ENCODE measurements at places on chromosomes 3 and 15. TPM values are rescaled to one million over a fixed set of nuclear protein-coding genes. Genes with fewer than 3 reads are reported as not detected.
A peak's percentile ranks its signal among the peaks of the same experiment; 100 is the strongest.

- no peak for DNase-seq
These were observed 512.7 kb downstream of the FOXP1 start for GRCh38 chr3:71070497-71071463.

- no peak for DNase-seq
These were observed 372.5 kb downstream of the PLCL2 start for GRCh38 chr3:17257269-17257668.

DNA sequence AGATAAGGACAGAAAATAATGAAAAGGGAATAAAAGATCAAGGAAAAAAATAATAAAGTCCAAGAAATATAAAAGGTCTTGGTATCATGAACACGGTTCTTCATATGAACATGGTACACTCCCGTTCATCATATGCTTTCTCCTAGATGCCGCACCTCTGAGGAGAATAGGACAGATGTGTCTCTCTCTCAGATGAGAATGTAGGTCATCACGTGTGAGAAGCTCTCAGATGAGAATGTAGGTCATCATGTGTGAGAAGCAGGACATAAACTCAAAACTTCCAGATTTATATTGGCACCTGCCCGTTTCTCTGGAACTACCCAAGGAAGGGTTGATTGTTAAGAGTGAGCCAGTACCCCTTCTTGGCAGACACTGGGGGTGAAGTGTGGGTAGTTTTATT, 29.9 kb upstream of the IQCF6 start:
- DNase-seq, result no peak

DNA sequence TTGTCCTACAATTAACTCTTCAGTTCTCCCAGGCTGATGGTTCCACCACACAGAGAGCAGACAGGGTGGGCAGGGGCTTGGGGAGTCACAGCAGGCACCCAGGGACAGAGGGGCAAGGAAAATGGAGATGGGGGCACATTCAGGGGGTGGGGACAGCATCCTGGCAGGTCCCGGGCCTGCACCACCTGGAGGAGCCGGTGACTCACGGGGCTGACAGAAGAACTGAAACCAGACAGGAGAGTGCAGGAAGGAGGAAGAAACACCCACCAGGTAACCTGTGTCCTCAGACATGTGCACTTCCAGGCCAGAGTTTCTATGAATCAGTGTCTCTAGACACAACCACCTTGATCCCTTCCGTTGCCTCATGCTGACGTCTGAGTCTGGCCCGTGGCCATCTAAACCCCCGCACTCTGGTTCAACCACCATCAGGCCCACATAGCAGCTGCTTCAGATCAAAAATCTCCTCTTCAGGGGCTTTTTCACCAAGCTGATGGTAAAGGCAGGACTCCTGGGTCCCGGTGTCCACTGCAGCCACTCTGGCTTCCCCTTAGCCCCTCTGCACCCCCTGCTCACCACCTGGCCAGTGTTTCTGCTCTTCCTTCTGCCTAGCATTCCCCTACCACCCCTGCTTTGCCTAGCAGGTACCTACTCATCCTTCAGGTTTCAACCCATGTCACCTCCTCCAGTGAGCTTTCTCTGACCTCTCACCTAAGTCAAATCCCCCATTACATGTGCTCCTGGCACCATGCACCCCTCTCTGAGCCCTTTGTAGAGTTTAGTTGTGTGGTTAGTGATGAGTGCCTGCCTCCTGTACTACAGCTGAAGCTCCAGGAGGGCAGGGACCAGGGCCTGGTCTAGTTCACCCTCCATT, 16.5 kb upstream of the CYP11A1 start:
- DNase-seq, result no peak

DNA sequence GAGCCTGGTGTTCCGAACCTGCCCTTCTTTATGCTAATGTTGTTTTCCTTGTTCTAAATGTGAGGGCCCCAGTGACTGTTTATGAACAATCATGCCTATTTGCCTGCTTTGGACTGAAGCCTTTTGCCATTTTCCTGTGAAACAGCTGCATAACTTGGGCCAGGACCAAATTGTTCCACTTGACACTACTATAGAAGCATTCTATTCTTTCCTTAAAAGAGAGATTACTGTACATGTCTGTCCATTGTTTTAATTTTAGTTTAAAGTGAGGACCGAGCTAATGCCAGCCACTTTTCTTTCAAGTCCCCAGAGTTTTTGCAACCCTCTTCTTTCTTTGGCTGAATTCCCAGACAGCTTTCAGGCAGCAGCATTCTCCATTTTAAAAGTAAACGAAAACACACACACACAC, 980.3 kb downstream of the CADM2 start:
- DNase-seq, result no peak

DNA sequence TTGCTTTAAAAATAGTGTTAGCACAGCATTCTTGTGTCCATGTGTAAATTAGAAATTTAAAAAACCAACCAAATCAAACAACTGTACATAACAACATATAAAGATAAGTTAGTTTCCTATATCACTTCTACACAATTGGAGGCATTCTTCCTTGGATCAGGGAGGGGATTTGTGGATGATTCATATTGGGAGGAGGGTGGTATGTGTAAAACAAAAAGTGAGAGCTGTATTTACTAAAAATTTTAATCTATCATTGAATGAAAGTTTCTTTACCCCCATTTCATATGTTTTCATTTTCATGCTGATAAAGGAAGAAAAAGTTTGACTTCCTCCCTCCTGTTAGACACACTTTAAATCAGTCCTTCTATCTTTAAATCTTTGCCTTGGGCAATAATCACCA, 325.0 kb downstream of the SATB1 start:
- no peak for DNase-seq

DNA sequence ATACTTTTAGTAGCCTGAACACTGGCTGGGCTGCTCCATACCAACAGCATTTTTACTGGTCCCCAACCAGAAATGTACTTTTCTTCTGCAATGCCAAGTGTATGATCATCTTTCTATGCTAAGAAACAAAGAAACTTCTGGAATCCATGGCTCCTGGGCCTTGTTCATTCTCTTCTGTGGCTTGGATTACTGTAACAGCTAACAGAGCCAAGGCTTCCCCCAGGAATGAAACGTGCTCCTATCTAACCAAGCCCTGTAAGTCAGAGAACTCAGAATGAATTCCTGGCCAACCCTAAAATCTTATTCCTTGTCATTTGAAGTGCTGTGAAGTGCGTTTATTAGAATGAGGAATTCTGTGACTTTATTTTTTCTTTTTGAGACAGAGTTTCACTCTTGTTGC, 102.9 kb upstream of the RAD18 start:
- no peak for DNase-seq

DNA sequence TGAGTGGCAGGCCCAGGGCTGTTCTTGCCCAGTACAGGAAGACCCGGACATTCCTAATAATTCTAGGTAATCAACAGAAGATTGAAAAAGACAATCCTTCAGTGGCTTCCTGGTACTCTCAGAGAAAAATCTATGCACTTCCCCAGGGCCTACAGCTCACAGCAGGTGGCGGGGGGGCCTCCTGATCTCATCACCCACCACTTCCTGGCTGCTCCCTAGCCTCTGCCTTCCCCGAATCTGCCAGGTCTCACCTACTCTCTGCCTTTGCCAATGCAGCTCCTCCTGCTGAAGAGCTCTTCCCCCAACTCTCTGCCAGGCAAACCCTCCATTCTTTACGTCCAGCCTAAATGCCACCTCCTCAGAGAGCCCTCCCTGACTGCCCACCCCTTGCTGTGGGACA, 37.5 kb downstream of the EHD4 start:
- peak; percentile 56 for DNase-seq

GRCh38 chr3:149566292-149566975, 91.4 kb downstream of the WWTR1 start:
- no peak for DNase-seq

GRCh38 chr3:34868935-34869334, 770.4 kb upstream of the ARPP21 start:
- DNase-seq, result no peak

DNA sequence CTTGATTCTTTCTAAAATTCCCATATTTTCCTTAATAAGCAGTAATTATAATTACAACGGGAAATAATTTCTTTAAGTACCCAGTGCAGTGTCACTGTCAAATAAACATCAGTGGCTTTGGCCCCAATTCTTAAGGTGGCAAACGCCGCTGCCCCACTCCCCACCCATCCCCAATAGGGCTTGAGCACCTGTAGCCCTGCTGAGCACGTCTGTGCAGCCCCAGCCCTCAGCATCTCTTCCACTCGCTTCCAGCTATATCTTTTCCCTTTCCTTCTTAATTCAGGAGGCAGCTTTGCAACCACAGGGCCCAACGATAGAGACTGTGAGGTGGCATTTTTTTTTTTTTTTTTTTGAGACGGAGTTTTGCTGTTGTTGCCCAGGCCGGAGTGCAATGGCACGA, 9.0 kb downstream of the PPM1M start:
- no peak for DNase-seq

- no peak for DNase-seq
These were observed 22.2 kb downstream of the MELTF start for GRCh38 chr3:197007296-197007940.

- no peak for DNase-seq
These were observed 3.4 kb downstream of the GXYLT2 start for GRCh38 chr3:72891053-72891855.

DNA sequence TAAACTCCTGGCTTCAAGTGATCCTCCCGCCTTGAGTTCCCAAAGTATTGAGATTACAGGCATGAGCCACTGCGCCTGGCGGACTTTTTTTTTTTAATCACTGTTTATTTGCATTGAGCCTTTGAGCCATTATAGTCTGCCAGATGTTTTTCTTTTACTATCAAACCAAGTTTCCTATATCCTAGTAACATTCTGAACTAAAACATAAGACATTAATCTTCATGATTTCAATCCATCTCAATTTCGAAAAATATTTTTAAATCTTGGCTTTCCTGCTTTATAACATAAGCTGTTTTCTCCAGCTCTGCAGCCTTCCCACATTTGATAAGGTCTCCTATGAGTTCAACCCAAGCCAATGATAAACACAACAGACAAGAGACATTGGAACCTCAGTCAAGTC, 75.4 kb downstream of the UMPS start:
- DNase-seq, result no peak

DNA sequence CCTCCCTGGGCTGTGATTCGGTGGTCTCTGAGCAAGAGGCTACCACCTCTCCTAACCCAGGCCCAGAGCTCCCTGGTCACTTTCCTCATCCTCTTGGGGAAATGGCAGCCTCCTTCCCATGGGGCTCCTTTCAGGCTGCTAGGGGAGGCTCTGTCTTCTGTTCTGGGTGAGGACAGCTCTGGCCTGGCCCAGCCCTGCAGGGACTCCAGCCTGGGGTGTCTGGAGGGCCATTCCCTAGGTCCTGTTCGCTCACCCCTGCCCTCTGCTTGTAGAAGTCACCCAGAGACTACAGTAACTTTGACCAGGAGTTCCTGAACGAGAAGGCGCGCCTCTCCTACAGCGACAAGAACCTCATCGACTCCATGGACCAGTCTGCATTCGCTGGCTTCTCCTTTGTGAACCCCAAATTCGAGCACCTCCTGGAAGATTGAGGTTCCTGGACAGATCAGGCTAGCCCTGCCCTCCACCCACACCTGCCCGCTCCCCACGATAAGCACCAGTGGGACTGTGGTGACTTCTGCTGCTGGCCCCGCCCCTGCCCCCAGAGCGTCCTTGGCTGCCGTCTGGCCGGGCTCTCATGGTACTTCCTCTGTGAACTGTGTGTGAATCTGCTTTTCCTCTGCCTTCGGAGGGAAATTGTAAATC, 30.9 kb downstream of the PRKCD start:
- no peak for DNase-seq

DNA sequence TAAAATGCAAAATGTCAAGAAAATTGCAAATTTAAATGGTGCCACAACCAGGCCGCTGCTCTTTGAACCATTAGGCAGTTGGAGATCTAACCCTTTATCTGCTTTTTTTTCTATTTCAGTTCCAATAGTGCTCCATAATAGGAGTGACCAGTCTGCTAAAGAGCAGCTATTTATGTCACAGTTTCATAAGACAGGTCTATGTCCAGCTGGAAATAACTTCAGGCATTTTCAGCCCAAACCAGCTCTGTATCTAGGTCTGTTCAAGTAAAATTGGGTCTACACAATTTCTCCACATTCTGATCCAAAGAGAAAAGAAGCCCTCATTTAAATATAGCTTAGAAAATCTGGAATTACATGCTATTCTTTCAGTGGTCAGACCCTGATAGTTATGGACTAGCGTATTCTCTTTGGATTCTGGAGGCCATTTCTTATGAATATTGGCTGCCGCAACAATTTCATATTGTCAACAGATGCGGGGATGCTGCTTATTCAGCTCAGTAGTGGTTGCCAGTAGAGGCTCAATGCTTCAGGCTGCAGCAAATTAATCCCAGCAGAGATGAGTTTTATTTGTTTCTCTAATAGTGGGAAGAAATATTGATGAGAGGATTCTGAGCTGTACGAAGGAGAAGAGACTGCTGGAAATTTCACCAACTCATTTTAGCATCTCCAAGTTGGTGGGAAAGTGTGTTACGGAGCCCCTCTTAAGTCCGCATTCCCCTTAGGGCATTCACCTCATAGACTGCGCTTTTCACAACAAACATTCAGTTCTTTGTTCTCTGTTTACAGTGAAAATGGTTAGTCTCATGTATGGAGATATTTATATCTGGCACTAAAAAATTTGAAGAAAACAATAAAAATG, 887.0 kb downstream of the ROBO1 start:
- no peak for DNase-seq

DNA sequence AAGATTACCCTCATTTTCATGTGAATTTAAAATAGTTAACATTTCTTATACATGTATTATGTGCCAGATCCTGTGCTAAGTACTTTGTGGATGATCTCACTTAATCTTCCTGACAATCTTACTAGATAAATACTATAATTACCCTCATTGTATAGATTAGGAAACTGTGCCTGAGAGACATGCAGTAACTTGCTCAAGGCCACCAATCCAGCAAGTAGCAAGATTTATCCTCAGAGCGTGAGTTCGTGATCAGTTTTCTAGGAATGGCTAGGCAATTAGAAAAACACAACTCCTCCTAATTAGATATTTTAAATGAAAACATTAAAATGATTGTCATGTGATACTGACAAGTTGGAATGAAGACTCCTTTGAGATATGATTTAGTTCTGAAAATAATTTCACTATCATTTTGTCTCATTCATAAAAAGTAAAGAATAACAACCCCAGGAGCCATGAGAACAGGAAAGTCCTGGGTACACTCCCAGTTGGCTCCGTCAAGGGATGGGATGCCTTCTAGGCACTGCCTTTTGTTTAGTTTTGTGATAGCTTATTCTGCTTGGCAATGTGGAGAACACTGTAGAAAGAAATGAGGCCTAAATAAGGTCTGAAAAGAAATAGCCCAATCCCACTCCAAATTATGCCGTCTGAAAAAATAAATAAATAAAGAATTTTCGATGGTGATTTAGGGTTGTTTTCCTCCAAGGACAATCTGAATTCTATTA, 61.3 kb downstream of the FBN1 start:
- no peak for DNase-seq

DNA sequence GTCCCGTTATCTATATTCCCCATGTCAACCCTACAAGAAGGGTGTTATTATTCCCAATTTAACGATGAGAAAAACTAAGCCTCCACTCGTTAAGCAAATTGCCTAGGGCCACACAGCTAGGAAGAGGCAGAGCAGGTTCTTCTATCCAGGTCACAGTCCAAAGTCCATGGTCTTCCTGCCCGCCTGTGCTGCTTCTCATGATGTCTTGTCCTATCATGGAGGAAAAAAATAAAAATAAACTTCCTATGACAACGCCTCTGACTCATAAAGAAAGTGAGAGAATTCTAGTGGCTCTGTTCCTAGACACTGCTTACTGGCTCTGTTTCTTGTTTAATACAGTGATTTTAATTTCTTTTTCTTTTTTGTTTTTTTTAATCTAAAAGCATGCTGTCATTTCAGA, 9.7 kb downstream of the COL8A1 start:
- DNase-seq, result no peak

Gene CACNA2D3
- total RNA-seq, result not detected

Gene OXSR1
- 62.2 TPM for total RNA-seq

Gene FMN1
- total RNA-seq, result 0.69 TPM

Gene RUBCN
- total RNA-seq, result 43.6 TPM

Data from activated T-helper 2 cell treated with anti-CD3 and anti-CD28 coated beads, Interferon-gamma antibody, Interleukin-2, Interleukin-4, amounts not matched to agents 10 μg/mL and 5 μg/mL and 100 μg/mL, durations not matched to agents 14 hours and 24 hours and 36 hours (primary cell).